Foreskin fibroblast (primary cell): ENCODE measurements at places on chromosomes 4 and X.

DNA sequence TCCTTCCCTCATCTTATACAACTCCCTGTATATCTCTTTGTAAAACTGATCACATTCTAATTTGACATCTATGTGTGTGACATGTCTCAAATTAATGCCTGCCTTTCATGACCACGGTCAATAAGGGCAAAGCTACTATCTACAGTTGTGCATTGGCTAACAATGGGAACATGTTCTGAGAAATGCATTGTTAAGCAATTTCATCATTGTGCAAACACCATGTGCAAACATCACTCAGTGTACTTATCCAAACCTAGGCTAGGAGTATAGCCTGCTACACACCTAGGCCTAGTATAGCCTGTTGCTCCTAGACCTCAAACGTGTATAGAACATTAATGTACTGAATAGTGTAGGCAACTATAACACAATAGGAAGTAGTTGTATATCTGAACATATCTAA, 95.0 kb downstream of the BANK1 start:
- no peak for DNase-seq

DNA sequence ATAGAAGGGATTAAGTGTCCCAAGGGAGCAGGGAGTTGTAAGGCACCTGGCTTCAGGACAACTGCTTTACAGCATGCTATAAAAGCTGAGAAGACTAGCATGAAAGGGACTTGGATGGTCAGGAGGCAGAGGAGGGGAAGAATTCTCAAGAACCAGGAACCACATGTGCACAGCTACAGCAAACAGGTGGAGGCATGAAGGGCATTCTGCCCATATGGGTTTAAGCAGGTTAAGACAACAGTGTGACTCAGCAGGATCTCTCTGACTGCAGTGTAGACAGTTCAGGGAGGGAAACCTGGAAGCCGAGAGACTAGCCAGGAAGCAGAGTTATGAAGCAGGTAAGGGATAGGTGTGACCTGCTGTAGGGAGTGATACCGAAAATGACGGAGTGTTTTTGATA, 117.0 kb downstream of the DHRSX start:
- no peak for DNase-seq

GRCh38 chrX:155891446-155892210, 10.5 kb downstream of the VAMP7 start:
- no peak for DNase-seq

GRCh38 chrX:149471397-149471796, 33.7 kb downstream of the IDS start:
- DNase-seq: no peak
